ENCODE measurements at places on chromosomes 7 and 10. TPM values are rescaled to one million over a fixed set of nuclear protein-coding genes. Genes with fewer than 3 reads are reported as not detected.

DNA sequence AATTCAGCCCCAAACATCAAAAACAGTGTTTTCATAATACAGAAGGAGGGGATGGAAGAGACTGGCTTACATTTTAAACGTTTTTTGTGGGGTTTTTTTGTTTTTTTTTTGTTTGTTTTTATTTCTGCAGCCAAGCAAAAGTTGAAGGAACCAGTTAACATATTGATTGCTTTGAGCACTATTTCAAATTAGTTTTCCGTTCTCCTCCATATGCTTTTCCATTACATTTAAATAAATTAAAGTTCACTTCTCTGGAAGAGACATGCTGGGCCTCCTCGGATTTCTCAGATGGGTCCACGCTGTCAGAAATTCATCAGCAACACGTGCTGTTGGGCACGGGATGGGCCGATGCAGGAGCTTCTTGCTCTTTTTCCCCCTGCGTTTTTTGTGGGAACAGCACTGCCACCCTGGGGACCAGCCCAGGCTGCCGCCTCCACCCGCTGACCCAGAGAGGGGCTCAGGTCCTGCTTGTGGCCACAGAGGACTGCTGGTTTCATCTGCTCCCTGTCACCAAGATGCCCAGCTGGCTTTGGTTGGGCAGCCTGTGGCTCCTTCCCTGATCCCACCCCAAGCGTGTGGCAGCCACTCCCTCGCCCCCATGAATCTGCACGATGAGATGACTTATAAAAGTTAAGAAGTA lies 67.7 kb upstream of the CHST15 start:
- no peak for DNase-seq

GRCh38 chr7:108802650-108803049 lies 233.0 kb downstream of the DNAJB9 start:
- no peak for DNase-seq

DNA sequence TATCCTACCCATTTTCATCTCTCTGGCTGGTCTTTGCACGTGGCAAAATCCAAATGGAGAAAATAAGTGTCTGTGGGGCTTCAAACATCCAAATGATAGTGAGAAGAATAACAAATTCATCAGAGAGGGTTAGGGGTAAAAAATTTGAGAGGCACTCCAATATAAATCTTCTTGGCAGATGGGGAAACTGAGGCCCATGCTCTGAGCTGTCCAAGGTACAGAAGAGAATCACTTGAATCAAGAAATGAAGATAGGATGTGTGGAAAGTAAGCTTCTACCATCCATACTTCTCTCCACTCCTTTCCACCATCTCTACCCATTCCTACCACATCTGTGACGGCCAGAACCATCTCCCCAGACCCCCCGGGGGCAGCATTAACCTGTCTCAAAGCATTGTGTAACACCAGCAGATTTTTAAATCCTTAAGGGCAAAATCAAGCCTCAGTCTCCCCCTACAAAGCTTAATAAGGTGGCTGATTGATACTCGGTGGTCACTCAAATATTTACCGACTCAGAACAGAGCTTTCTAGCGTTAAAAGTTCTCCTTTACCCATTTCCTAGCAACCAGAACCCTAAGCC lies 818 bp downstream of the GOT1 start:
- no peak for DNase-seq

DNA sequence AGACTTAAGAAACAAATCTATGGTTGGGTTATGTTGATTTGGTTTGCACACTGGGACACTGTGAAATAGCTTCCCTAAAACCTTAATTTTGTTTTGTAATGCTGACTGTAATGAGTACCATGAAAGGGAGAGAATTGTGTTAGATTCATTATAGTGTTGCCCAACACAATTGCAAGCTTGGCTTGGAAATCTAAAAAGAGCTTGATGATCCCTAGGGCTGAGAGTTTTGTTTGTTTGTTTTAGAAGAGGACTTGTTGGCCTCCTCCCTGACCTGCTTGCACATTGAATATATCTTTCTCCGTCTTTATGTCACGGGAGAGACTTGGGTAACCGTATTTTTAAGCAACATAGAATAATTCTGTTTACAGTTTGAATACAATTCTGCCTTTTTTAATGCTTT lies 410.1 kb downstream of the ARL4A start:
- peak; percentile 61 for DNase-seq

DNA sequence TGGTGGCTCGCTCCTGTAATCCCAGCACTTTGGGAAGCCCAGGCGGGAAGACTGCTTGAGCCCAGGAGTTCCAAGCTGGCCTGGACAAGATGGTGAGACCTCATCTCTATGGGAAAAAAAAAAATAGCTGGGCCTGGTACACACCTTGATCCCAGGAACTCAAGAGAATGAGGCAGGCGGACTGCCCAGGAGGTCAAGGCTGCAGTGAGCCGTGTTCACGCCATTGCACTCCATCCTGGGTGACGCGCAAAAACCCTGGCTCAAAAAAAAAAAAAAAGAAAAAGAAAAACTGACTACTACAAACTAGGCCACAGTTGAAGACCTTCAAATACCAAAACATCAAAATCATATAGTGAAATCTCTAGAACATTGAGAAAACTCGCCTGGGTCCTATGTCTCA lies 3.9 kb downstream of the BRAT1 start:
- no peak for DNase-seq

GRCh38 chr10:86711513-86712316 lies 43.4 kb downstream of the LDB3 start:
- DNase-seq: peak; percentile 47

- peak; percentile 63 for DNase-seq
Observed at GRCh38 chr7:31811650-31812461, 124.8 kb downstream of the PPP1R17 start.

DNA sequence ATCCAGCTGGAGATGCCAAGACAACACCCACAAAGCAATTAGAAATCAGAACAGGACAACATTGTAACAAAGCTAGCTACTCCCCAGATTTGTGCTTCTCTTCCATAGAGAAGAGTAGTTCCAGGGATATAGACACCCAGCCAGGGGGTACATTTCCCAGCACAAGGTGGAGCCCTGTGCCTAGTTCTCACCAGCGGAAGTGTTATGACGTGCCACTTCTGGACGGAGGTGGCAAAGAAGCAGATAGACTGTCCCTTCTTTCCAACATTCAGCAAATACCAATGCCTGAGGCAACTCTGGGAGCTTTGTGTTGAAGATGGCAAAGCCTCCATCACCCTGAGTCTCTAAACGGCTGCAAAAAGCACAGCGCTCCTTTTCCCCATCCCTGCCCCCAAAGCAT lies 23.4 kb upstream of the GSAP start:
- peak; percentile 25 for DNase-seq

DNA sequence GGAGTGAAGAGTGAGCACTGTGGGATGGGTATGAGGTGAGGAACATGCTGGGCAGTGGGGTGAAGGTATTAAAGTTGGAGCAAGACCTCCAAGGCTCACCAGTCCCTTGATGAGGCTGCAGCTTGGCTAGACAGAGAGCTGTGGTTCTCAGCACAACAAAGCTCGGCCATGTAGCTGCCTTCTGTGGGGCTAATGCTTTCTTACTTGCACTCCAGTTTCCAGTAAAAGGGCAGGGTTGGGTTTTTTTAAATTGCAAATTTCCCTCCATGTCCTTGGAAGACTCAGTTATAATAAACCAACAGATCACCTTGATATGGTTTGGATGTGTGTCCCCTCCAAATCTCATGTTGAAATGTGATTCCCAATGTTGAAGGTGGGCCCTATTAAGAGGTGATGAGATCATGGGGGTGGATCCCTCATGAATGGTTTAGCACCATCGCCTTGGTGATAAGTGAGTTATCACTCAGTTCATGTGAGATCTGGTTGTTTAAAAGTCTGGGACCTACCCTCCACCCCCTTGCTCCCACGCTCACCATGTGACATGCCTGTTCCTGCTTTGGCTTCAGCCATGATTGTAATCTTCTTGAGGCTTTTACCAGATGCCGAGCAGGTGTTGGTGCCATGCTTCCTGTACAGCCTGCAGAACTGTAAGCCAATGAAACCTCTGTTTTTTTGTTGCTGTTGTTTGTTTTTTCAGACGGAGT lies 55.9 kb downstream of the ATXN7L1 start:
- DNase-seq: no peak

DNA sequence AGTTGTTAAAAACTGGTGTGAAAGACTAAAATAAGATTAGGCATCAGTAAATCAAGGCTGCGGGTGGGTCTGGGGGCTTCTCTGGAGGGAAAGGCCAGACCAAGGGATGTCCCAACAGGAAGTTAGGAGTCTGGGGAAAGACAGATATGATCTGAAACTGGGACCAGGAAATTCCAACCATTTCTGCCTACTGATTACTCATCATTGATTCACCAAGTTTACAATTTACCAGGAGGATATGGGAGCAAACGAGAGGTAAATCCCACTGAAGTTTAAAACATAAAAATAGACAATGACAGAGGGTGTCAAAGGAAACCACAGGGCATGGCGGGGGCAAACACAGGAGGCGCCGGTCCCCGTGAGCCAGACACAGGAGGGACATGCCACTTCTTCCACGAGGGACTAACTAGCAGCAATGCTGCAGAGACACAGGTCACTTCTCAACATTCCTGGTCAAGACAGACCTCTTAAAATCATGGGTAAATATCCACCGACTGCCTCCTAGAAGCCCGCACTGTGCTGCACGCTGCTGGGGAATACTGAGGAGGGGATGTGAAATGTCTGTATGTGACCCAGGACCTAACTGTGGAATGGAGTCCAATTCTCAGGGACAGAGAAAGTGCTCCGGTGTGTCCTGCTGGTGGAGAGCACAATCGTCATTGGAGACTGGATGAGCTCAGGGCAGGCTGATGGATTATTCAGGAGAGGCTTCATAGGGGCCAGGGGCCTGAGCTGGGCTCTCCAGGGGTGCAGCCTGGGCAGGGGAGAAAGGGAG lies 153.4 kb upstream of the KLF14 start:
- peak; percentile 92 for DNase-seq

DNA sequence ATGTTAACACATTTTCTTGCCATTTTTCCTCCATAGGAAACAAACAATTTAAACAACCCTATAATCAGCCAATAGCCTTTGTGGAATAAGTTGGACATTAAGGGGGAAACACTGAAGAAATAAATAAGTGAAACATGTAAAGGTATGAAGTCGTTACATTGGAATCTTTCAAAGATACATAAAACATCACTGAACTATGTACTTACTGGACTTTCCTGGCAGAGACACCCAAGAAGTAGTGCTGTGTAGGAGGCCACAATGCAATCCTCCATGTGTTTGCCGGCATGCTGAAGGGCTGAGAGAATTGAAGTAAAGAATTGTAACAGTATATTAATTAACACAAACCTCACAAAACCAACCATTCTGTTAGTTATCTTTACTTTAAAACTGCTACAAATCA lies 76.5 kb upstream of the GRID1 start:
- DNase-seq: peak; percentile 34

DNA sequence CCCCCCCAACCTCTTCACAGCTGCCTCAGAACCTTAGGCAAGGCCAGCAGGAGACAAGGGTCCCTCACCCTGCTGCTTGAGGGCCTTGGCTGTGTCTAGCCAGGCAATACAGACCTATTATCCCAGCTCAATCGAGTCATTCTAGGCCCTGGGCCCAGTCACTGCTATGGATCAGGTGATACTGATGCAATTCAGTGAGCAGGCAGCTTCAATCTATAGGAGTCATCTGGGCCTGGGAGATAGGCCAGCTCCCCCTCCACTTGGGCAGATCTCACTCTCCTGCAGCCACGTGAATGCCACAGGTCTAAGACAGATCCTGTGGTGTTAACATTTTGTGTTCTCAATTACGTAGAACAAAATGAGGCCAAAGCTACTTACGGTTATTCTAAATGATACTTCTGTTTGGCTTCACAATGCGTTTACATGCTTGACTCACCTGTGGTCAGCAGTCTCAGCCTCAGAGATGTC lies 68.0 kb upstream of the LRRC4 start:
- peak; percentile 13 for DNase-seq

- peak; percentile 75 for DNase-seq
Observed at GRCh38 chr7:5678295-5679047, 103.0 kb downstream of the RNF216 start.

DNA sequence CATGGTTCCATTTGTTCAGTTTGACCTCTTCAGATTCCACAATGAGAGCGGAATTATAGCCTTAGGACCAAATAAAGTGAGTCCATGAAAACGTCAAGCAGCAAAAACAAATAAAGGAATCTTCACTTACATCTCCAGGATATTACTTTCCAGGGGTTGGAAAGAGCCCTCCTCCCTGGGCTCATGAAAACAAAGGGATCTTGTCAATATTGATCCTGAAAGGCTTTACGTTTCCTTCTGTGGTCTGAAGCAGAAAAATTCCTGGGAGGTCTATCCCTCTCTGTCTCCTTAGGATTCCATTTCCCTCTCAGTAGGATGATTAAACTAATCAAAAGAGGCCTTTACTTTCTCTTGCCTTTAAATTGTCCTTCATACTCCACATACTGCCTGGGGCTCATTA lies 293.5 kb downstream of the GPAM start:
- no peak for DNase-seq

DNA sequence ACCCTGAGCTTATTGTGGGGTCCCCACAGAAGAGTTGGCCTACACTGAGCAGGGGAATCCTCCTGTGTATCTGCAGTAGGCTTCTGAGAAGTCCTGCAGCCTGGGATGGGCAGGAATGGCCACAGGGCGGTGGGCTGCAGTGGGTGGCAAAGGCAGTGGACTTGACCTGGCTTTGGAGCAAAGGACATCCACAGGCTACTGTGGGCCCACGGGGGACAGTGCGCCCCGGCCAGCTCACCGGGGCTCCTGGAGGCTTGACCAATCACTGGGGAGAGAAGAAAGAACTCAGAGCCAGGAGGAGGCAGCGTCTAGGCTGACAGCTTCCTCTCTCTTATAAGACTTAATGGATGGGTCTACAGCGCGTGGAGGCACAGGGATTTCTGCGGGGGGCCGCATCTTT lies 488.8 kb upstream of the MGMT start:
- DNase-seq: no peak

DNA sequence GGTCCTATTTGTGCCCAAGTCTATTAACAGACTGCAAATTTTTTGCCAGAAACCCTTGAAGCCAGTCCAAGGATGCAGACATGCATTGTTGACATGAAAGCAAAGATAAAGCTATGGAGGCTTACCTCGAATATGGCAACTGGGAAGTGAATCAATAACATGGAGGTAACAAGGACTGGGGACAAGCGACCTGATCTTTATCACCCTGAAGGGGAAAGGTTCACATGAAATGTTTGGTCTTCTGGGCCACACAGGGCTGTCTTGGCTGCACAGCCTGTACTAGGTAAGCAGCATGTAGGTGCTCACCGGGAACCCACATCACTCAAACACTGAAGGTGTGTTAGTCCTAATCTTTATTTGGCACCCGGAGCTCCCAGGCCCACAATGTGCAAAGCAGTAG lies 17.9 kb downstream of the ERCC6 start:
- no peak for DNase-seq

Gene LBX1
- not detected for total RNA-seq

Gene PAPOLB
- total RNA-seq: not detected

Gene SPDYE2B
- total RNA-seq: not detected

Gene ADGRA1
- total RNA-seq: not detected

Gene ASB10
- total RNA-seq: not detected

Gene TAC1
- not detected for total RNA-seq

Gene TMEM196
- not detected for total RNA-seq

Gene LMBR1
- 25.1 TPM for total RNA-seq

Gene MET
- total RNA-seq: 23.8 TPM

Gene RELN
- 0.97 TPM for total RNA-seq

Gene C10orf143
- under 0.01 TPM for total RNA-seq
